ENCODE measurements at places on chromosomes 5 and 9. TPM values are rescaled to one million over a fixed set of nuclear protein-coding genes. Genes with fewer than 3 reads are reported as not detected.

- DNase-seq: no peak
These were observed 6.2 kb upstream of the TMEM141 start for GRCh38 chr9:136784997-136785361.

- no peak for DNase-seq
These were observed 224.7 kb downstream of the PIK3R1 start for GRCh38 chr5:68440245-68440644.

- peak; percentile 89 for DNase-seq
These were observed 38.3 kb downstream of the NR2F1 start for GRCh38 chr5:93621327-93621798.

GRCh38 chr9:134286471-134287245, 39.6 kb upstream of the RXRA start:
- DNase-seq: no peak

- DNase-seq: peak; percentile 88
These were observed 7.0 kb upstream of the IRF1 start for GRCh38 chr5:132497488-132497997.

DNA sequence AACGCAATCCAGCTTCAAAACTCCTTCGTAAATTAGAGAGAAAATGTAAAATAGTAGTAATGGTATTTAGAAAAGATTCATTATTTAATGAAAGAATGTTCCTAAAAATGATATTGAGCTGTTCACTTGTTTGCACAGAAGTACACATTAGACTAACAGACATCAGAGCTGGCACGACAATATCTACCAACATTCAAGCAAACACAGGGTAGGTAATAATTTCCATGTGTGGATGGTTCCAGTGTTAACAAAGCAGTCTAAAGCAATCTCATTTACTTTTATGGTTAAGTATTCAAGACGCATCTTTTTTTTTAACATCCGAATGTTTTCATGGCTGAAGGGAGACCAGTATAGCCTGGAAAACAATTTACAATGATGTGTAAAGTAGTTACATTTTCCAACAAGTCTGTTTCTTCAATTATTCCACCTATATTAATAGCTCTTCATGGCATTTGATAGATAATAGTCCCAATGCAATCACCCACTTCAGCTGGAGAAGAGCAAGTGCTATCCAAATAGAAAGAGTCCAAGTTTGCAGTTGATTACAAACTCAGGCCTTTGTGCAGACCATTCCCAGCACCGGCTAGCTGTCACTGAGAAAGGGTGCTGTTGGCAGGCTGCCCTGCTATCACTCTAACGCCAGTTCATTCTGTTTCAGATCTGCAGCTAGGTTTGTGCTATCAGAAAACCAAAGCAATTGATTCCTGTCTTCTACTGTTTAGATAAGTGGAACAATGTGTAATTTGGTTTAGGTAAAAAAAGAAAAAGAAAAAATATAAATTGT, 458.8 kb downstream of the DTWD2 start:
- DNase-seq: no peak

DNA sequence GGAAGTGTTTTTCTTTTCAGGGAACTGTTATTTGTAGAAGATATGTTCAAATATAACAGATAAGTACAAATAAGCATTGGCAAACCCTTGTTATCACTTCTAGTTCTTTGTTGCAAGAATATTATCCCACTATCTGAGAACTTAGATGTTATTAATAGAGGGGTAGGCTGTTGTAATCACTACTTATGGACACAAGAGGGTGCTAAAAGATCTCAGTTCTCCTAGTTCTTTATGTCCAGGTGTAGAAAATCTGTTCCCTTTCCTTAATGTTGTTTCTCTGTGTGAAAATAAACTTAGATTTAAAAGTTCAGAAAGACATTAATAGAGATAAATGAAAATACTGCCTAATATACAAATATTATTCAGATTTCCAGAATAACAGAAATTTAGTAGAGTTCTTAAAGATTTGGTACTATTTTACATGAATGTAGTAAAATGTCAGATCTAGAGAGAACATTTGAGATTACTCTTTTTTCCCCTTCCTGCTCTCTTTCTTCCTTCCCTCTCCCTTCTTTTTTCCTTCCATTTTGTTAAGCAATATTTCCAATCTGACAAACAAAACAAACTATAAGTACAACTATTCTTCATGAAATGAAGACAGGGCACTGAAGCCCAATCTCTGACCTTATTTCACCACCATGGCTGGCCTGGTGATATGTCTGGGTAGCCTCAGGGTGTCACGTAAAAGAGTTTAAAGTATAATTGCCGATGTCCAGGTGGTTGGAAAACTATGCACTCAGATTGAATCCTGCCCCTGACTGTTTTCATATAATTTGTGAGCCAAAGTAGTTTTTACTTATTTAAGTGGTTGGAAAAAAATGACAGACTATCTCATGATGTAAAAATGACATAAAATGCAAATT, 43.6 kb upstream of the C5orf46 start:
- no peak for DNase-seq

DNA sequence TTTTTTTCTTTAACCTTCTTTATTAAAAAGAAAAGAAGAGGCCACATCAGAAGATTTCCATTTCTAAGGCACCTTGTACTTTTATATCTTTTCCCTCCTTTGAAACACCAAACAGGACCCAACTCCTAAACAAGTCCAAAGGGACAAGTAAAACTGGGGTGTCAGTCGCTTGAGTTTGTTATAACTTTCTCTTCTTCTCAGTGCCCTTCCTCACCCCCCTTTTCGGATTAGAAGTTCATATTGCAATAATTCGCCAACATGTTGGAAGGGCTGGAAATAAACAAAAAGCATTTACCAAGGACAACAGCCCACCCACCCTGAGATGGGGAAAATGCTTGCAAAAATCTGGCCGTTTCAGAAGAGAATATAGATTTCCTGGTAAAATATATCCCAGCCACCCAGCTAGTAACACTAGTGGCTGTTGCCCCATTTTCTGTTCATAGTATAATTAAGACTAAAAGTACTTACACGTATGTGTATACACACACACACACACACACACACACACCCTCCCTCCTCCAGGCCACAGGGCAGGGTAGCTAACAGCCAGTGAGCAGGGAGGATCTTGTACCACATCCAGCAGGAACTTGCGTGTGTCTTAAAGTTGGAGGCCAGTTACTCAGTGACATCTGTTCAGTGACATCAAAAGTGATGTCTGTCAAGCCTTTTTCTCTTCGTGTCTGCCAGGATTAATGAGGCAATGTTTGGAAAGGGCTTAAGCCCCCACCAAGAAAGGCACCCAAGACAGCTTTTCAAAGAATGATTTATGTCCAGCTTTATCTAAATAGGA, 149.1 kb upstream of the KLF4 start:
- DNase-seq: peak; percentile 91

DNA sequence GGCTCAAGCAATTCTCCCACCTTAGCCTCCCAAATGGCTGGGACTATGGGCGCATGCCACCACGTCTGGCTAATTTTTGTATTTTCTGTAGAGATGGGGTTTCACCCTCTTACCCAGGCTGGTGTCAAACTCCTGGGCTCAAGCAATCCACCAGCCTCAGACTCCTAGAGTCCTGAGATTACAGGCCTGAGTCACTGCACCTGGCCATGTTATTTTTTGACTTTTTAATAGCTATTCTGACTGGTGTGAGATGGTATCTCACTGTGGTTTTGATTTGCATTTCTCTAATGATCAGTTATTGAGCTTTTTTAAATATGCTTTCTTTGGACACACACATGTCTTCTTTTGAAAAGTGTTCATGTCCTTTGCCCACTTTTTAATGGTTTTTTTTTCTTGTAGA, 38.2 kb downstream of the FBXW2 start:
- DNase-seq: no peak

DNA sequence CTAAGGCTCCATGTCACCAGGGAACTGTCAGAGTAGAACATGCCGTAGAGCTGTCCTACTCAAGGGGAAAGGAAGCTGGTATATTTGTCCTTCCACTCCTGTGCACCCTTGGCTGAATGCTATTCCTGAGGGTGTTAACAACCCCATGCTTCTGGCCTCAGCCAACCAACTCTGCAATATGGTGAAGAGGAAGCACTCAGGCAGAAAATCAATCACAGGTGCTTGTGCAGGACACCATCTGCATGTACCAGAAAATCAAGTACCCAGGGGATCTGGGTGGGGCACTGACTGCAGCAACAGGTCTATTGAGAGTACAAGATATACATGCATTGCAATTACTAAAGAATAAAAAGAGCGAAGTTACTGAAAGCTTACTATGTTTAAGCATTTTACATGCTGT, 51.4 kb upstream of the NEK6 start:
- no peak for DNase-seq

DNA sequence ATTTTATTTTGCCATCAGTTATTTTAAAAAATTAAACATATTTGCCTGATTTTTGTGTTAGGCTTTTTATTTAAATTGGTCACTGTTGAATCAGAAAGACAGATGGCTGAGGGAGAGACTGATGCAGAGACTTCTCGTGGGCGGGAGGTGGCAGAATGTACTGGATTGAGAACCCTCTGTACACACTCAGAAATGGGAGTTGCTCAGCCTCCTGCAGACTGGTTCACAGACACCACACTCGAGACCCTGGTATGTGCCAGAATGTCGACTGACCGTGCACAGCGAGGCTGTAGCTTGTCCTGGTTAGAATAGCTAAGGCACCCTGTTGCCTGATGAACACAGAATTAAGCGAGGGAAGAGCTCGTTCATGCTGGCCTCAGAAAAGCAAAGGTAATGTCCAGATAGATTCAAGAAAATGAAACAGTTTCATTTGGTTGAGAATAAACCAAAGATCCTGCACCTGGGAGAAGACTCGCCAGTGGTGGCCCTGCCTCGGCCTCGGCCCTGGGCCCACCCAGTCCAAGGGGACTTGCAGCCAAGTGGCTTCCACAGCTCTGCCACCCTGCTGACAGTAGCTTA, 71.3 kb upstream of the OTULINL start:
- no peak for DNase-seq

GRCh38 chr5:34656700-34657273, 659 bp downstream of the RAI14 start:
- DNase-seq: peak; percentile 71

GRCh38 chr5:119418606-119419100, 33.6 kb upstream of the HSD17B4 start:
- DNase-seq: no peak

DNA sequence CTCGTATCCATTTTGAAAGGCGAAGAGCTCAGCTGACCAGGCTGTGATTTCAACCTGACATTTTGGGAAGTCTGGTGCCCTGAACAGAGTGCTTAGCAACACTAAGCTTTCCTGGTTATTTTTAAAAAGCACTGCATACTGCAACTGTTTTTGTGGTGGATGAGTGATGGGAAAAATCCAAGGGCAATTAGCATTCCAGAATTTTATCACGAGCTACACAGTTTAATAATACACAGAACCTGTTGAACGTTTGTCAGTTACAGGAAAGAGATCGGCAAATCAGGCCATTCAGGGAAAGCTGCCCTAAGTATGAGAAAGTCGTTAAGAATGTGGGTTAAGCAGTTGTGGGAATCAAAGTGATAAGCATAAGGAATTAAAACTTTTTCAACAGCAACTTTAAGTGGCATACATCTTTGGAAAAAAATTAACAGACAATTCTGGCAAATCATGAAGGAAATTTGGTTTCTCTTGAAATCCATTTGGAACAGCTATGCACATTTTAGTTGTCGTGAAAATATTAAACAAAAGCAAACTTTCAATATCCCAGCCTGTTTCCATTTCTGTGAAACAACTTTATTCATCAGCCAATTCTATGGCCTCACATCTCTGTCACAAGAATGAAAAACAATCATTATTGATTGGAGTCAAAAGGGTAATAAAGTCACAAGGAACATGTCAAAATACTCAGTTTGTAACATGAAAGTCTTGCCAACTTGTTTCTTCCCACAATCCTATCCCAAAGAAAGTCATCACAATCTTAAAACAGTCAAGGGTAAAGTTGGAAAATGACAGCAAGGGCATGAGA, 25.7 kb downstream of the PUM3 start:
- DNase-seq: no peak

DNA sequence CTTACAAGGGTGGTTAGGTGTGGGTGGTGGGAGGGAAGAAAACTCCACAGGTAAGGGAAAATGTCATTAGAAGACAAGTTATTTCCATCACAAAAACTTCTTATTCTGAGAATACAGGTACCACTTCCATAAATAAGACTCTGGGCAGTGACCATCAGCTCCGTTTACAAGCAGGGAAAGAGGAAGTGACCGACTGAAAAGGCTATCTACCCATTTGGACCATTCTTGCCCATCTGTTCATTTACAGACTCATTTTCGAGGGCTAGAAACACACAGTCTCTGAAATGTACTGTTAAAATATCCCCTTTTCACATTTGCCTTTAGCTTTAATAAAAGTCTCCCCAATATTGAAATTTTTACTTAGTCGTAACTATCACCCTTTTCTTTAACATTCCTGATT, 79.5 kb downstream of the TTC39B start:
- DNase-seq: no peak

DNA sequence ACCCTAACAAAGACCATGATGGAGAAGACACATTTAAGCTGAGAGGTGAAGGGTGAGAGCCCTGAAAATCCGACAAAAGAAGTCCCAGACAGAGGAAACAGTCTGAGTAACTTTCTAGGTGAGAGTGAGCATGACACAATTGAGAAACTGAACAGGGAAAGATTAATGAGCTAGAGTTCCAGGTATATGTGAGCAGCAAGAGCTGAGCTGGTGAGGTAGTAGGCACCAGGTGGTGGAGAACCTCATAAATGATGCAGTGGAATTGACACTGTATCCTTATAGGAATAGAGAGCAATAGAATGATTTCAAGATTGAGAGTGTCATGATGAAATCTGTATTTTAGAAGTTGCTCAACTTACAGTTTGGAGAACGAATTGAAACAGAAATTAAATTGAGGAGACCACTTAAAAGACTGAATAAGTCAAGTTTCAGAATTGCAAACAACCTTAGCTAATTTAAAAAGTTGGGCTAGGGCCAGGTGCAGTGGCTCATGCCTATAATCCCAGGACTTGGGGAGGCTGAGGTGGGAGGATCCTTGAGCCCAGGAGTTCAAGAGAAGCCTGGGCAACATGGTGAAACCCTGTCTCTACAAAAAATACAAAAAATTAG, 89.8 kb downstream of the NREP start:
- DNase-seq: no peak

GRCh38 chr5:159210210-159210661, 883 bp upstream of the RNF145 start:
- no peak for DNase-seq

The ZFP2 gene
- total RNA-seq: 3.9 TPM

The ANKRD18A gene
- total RNA-seq: under 0.01 TPM

The ZNF879 gene
- 3.7 TPM for total RNA-seq

The ADAMTSL2 gene
- 1.1 TPM for total RNA-seq

The FYB1 gene
- total RNA-seq: 8.6 TPM

The NEUROG1 gene
- not detected for total RNA-seq

The FBXO4 gene
- total RNA-seq: 12.3 TPM

Measured in sigmoid colon (tissue), 7 donors.